ENCODE measurements at places on chromosomes 12 and 14.

- no peak for DNase-seq
Observed at GRCh38 chr12:46891306-46891705, 65.5 kb upstream of the SLC38A4 start.

GRCh38 chr14:101666264-101666663 lies 95.2 kb upstream of the PPP2R5C start:
- no peak for DNase-seq

GRCh38 chr14:73492670-73493069 lies 1.9 kb downstream of the RIOX1 start:
- DNase-seq, result no peak

- no peak for DNase-seq
Observed at GRCh38 chr12:98385641-98386040, 129.7 kb upstream of the TMPO start.

GRCh38 chr12:25775968-25776367 lies 182.5 kb upstream of the RASSF8 start:
- DNase-seq, result no peak

- DNase-seq, result no peak
Observed at GRCh38 chr14:68587931-68588330, 204.9 kb downstream of the ZFP36L1 start.

- DNase-seq, result no peak
Observed at GRCh38 chr12:66011731-66012130, 118.8 kb downstream of the LLPH start.

- no peak for DNase-seq
Observed at GRCh38 chr14:75493592-75494087, 28.6 kb upstream of the BATF start.

DNA sequence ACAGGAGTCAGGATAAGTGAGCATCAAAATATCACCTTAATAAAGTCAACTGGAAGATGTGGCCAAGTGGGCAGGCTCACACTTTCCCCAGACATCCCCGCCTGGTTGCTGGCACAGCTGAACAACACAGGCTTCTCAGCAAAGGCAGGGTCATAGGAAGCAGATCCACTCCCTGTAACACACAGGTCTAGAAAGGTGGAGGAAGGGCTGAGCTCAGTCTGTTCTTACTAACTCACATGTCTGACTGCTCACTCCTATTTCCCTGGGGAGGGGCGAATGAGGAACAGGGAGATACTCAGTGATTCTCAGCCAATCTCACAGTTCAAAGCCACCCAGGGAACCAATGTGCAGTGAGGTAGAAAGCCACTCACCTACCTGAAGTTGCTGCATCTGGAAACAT lies 45.0 kb upstream of the AMN1 start:
- DNase-seq, result no peak

GRCh38 chr14:99244941-99245563 lies 26.9 kb downstream of the BCL11B start:
- no peak for DNase-seq

GRCh38 chr12:120873226-120873625 lies 30.9 kb downstream of the SPPL3 start:
- no peak for DNase-seq

- DNase-seq, result no peak
Observed at GRCh38 chr12:64785838-64786237, 26.6 kb upstream of the GNS start.

DNA sequence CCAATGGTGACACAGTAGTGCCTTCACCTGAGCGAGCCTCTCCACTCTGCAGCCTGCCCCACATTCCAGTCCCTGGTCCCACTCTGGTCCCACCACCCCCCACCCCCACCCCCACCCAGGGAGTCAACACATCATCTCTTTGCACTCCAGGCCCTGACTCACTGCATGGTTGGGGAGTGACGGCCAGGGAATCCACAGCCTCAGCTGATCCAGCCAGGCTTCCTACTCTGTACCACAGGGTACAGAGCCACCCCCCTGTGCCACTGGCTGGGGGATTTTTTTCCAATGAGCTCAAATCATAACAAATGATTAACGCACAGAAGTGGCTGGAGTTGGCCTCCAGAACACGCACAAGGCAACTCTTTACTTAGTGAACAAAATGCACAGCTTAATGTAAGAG lies 233.7 kb downstream of the NTF3 start:
- no peak for DNase-seq

DNA sequence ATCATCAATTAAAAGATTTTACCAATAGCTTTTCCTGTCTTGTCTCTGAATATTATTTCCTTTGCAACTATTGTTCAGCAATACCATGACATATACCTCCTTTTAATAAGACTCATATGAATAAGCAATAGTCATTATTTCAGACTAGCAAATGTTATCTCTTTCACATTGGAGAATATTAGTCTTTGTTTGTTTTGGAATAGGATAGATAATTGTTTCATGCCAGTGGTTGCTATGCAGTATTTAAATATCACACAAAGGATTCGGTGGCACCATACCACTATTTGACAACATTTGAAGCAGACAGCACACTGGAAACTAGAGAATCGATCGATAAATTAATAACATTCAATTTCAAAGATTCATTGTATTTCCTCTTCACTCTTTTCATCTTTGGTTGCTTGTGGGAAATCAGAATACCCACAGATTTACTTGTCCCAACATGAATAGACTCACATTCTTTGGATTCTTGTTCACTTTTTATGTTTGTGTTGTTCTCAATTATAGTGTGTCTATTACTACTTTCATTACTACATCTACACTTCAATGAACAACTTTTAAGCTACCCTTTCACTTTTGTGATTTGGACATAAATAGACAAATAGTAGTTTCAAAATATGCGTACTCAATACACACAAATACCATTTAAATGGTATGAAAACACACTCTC lies 42.7 kb upstream of the TBPL2 start:
- DNase-seq, result no peak

- DNase-seq, result no peak
Observed at GRCh38 chr12:15540469-15540872, 218.2 kb downstream of the PTPRO start.

GRCh38 chr14:99654235-99654985 lies 9.5 kb downstream of the HHIPL1 start:
- DNase-seq, result no peak

DNA sequence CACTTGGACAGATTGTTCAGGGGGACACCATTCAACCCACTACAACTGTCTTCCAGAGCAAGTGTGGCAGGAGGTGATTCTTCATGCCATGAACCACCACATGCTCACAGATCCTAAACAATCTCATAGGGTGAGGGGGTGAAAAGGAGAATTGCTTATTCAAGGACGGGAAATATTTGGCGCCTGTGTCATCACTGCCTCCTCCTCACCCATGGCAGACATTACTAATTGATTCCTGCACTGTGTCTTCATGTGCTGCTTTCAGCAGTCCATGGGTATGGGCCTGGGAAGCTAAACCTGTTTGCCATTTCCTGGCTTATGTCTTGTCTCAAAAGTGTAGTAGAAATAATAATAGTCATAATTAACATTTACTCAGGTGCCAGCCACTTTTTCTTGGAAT lies 31.3 kb downstream of the MMAB start:
- DNase-seq, result no peak

All from G401 (cell line).